CD4-positive, alpha-beta memory T cell (primary cell): ENCODE measurements at places on chromosomes 3 and 15. TPM values are rescaled to one million over a fixed set of nuclear protein-coding genes. Genes with fewer than 3 reads are reported as not detected.

- DNase-seq: no peak
Observed at GRCh38 chr3:56209982-56210751, 258.1 kb downstream of the ERC2 start.

- DNase-seq: no peak
Observed at GRCh38 chr15:67741308-67741707, 84.0 kb upstream of the SKOR1 start.

The SNX1 gene
- total RNA-seq: 155 TPM

- no peak for DNase-seq
Observed at GRCh38 chr3:5305684-5305989, 118.1 kb downstream of the EDEM1 start.

DNA sequence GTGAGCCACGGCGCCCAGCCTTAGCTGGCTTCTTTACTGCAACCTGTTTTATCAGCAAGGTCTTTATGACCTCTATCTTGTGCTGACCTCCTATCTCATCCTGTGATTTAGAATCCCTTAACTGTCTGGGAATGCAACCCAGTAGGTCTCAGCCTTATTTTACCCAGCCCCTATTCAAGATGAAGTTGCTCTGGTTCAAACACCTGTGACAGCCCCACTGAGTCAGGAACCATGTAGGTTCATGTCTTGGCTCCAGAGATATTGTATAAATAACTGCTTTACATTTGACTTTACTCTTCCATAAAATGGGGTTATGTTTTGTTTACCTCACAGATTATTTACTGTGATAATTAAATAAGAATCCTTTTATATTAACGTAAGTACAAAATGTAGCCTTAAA, 27.1 kb upstream of the ANO10 start:
- no peak for DNase-seq

GRCh38 chr3:11236588-11237461, 35.4 kb upstream of the ATG7 start:
- DNase-seq: peak; percentile 70

DNA sequence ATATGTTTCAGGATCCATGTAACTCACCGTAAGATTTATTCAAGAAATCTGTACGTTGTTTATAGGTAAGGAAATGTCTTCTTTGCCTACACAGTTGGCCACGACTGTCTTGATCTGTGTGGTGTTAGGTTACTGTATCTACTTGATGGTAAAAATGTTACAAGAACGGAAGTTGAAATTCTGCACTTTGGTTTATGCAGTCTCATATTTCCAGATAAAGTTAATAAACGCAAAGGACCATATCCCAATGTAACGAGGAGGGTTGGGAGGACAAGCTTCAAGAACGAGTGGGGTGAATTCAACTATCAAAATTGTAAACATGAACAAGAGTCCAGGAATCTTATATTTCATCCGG, 1.0 kb downstream of the USF3 start:
- DNase-seq: no peak

DNA sequence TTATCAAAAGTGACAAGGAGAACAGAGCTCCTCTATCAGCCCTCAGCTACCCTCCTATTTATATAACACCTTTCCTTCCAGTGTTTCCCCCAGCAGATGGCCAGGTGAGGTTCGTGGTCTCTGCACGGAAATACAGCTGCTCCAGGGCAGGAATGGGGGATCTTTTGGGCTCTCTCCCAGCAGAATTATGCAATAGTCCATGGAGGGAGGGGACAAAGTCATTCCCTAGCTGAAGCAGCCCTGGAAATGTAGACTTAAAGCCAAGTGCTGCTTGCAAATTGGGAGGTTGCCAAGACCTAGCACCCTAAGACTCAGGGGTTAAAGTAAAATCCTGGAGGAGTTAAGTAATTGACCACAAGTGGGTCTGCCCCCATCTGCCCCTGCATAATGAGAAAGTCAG, 256.3 kb downstream of the LRTM1 start:
- DNase-seq: no peak

DNA sequence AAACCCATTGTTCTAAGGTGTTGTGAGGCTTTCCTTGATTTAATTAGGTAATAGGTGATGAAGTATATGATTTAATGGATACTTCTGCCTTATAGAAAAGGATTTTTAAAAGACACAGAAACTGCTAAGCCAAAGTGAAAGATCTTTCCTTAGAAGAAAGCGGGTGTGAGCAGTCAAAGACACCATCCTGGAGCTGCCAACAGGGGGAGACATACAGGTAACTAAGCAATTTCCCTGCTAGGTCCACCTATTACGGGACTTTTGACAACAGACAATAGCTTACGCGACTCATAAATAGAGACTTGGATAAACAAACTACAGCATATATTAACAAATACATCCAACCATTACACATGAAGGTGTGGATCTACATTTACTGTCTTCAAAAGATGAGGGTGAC, 669.5 kb downstream of the SQOR start:
- no peak for DNase-seq

DNA sequence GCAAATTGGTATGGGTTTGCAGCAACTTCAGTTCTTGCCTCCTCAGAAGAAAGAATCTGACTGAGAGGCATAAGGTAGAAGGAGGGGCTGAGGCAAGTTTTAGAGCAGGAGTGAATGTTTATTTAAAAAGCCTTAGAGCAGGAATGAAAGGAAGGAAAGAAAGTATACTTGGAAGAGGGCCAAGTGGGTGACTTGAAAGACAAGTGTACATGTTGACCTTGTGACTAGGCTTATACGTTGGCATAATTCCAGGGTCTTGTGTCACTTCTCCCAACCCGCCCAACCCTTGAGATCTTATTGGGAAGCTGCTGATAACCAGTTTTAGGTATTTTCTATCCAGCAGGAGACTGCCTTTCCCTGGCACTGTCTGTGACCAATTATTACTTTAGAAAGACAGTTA, 436.9 kb upstream of the ZNF717 start:
- DNase-seq: no peak

DNA sequence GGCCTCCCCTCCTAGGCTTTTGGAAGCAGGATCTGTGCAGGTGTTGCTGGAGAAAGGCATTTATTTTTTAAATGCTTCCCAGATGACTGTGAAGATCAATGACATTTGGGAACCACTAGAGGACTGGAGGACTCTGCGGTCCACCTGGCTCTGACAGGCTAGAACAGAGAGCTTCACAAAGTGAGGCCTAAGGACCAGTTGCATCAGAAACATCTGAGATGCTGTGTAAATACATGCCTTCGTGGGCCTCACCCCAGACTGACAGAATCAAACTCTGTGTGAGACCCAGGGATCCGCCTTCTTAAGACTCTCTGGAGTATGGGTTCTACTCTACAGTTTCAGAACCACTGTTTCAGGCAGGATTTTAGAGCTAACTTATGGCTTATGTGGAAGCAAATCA, 105.0 kb upstream of the ICE2 start:
- DNase-seq: no peak

The CLDN16 gene
- not detected for total RNA-seq

The CA12 gene
- total RNA-seq: not detected

DNA sequence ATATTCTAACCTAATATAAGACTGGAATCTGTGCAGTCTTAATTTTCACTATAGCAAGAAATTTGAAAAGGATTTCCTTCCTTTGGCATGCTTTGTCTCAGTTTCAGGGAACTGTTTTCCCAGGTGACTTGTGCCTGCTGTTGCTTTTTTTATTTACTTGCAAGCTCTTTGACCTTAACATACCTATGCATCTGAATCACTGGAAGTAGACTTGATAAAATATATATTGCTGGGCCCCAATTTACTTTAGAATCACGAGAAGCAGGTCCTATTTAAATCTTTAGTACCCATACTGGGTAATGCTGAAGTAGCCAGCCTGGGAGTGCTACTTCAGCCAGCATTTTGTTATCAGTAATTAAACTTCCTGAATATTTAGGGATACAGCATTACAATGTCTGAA, 257.9 kb upstream of the ALCAM start:
- no peak for DNase-seq
